NCI-H1694 (cell line): ENCODE measurements at places on chromosomes 1 and 21.

- DNase-seq: no peak
Measured at GRCh38 chr1:54240741-54241335, 40.9 kb downstream of the MRPL37 start.

- DNase-seq: no peak
Measured at GRCh38 chr1:6822530-6823359, 37.5 kb downstream of the CAMTA1 start.

DNA sequence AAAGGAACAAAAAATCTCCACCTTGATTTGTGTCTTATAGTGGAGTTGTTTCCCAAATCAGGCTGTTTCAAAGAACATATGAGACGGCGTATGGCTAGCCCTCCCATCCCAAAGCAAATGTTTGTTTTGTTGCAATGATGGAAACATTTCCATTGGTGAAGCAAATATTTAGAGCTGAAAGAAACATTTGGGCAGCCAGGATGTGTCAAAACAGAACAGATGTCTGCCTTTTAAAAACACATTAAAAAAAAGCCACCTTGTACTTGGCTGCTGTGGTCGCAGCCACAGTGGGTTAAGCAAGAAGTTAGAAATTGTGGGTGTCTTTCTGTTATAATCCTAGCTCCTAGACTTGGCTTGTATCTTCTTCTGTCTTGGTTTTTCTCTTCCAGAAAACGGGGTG is 116.3 kb downstream of the PEX14 start:
- DNase-seq: peak; percentile 32

GRCh38 chr1:96808191-96808590 is 86.6 kb downstream of the PTBP2 start:
- DNase-seq: no peak

GRCh38 chr1:184622136-184622823 is 132.4 kb downstream of the EDEM3 start:
- DNase-seq: no peak

- DNase-seq: peak; percentile 75
Measured at GRCh38 chr21:26169611-26170470, 729 bp downstream of the APP start.

GRCh38 chr1:47618222-47618720 is 180.4 kb downstream of the FOXD2 start:
- no peak for DNase-seq

DNA sequence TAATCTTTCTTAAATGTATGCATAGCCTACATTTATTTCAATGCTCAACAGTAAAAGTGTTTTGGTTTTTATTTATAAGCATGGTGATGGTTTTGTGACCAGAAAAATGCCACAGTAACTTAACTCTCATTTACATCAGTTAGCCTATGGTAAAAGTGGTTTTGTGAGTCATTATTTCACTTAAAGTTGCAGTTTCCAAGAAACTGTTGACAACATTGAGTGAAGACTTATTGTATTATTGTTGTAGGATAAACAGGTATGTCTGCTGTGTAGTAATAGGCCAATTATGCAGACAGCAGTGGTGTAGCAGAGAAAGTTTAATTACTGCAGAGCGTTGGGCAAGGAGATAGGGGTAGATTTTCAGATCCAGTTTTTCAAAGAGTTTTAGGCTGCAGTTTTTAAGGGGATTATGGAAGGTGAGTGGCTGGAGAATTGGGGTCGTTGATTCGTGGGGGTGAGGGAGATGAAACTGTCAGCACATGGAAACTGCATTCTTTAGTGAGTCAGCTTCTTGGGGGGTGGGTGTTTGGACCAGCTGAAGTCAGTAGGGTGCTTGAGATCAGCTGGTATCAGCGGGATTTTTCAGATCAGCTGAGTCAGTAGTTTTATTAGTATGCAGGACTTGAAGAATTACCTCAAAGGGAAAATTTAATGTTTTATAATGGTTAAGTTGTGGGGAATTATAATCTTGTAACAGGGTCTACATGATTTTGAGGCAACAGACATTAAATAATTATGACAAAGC is 168.7 kb upstream of the FMN2 start:
- DNase-seq: no peak
